Left renal cortex interstitium (tissue), 4 donors: ENCODE measurements at places on chromosomes 1 and 21. TPM values are rescaled to one million over a fixed set of nuclear protein-coding genes. Genes with fewer than 3 reads are reported as not detected.

- DNase-seq: no peak
Measured at GRCh38 chr1:225733254-225733653, 44.4 kb upstream of the SRP9 start.

DNA sequence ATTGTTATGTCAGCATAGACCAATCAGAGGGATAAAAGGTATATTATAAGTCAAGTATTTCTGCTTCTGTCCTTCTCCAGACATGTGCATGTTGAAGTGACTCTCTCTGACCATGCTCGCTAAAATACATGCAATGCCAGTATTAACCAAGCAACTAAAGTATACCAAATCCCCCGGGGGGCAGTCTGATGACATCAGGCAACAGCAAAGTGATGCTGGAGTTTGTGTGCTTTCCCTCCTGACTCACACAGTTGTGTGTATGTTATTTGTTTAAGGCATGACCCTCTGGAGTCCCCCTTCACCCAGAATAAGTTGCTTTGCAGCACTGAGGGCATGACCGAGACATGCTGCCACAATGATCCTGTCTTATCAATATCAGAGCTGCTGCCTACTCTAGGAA lies 2.1 kb downstream of the BRINP2 start:
- no peak for DNase-seq

The MCOLN3 gene
- polyA plus RNA-seq: 15.6 TPM

The CACHD1 gene
- polyA plus RNA-seq: 58.3 TPM
